ENCODE measurements at places on chromosomes 6 and 20. TPM values are rescaled to one million over a fixed set of nuclear protein-coding genes. Genes with fewer than 3 reads are reported as not detected.

DNA sequence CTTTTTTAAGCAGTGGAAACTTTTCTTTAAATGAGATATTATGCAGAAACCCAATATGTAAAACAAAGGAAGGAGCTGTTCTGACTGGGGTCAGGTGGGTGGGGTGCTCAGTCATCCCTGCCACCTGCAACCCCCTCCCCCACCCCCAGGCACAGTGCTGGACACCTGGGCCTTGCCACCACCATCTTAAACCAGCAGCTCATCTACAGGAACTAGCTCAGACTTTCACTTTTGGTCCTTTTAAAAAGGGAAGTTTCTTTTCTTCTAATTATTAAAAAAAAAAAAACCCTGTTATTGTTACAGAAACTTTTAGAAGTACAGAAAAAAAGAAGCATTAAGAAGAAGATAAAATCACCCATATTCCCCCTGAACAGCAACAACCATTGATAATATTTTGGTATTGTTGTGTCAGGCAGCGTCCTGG lies 37.1 kb downstream of the PPP1R16B start:
- peak; percentile 78 for DNase-seq

Gene MTFR2
- 1.1 TPM for total RNA-seq

Gene POM121L2
- not detected for total RNA-seq

GRCh38 chr6:84269947-84270733 lies 42.7 kb upstream of the CEP162 start:
- no peak for DNase-seq

DNA sequence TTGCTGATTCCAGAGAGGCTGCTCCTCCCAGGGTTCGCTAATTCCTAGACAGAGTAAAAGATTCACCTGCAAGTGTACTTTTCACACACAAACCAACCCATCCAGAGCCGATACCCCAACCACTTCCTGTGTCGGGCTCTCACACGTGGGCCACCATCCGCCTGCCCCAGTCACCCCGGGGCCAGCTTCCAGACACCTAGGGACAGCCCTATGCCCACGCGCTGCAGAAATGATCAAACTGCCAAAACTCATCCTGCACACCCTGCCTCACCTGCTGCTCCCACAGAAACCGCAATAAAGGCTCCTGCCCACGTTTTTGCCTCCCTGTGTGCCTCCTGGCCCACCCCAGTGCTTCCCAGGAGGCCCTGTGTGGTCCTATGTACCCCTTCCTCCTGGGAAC lies 59.5 kb downstream of the PSMG4 start:
- DNase-seq = peak; percentile 47

DNA sequence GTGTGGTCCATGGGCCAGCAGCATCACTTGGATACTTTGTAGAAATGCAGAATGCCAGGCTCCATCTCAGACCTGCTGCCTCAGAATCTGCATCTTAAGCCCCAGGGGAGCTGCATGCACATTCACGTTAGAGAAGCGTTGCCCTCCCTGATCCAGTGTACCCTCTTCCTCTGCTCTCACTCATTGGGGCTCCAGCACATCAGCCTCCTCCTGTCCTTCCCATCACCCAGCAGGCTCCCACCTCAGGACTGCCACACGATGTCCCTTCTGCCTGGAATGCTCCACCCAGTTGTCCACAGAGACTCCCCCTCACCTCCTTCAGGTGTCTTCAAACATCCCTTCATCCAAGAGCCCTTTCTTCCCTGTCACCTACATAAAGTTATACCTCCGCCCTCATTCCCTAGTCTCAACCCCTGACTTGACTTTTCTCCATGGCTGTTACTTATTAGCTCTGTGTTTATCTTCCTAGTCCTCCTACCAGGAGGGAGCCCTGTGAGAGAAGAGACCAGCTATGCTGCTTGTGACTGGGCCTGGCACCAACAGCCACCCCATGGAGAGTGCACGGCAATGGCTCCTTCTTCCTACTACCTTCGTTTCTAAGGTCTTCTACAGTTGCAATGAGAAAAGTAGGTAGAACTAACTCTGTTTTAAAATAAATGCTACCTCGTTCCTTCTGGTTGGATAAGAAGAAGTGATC lies 3.3 kb upstream of the ACSS1 start:
- DNase-seq = no peak

GRCh38 chr20:10922506-10922905 lies 248.7 kb upstream of the JAG1 start:
- DNase-seq = no peak

- no peak for DNase-seq
Measured at GRCh38 chr6:31568537-31568961, 3.5 kb upstream of the LTA start.

Gene EBF4
- total RNA-seq = 4.2 TPM

GRCh38 chr20:56513161-56514150 lies 11.1 kb upstream of the FAM209A start:
- DNase-seq = no peak

DNA sequence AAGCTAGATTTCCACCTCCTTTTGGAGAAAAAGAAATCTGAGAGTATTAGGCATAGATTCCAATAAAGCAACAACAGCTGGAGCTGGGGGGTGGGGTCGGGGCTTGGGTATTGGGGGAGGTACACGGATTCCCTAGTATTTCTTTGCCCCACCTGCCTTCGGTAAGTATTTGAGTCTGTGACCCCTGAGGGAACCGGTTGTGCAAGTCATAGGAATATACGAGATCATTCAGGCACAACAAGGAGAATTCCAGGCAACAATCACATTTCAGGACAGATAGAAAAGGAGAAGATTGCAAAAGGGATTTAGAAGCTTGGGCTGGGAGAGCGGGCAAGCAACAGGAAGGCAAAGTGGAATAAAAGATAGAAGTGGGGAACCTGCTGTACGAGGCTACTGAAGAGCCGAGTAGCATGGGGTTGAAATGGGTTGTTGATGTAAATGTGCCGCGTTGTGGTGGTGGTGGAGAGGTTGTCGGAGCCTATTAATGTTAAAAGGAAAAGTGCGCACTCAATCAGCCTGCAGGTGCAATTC lies 148.9 kb downstream of the BCAS1 start:
- DNase-seq = no peak

Gene GPR6
- not detected for total RNA-seq

DNA sequence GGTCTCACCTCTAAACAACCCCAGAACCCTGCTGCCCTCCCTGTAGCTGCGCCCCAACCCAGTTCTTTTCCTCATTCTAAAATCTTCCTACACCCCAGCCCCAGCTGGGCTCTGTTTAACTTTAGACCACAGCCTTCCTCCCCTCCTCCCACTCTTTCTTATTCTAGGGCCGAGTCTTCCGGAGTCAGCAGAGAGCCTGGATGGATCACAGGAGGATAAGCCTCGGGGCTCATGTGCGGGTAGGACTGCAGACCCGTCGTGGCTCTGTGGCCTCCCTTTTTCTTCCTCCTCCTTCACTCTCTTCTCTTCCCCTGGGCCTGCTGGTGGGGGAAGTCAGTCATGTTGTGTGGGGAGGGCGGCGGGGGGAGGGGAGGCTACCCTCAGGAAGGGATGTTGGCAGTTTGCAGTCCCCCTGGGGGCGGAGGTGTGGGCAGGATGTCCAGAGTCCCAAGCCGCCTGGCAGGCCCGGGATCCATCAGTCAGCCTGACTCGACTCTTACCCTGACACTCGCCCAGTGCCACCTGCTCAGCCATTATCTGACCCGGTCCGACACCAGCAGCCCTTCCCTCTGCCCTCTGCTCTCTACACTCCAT lies 8.1 kb downstream of the CAPN11 start:
- DNase-seq = no peak

Gene HLA-DOB
- 2.9 TPM for total RNA-seq

Gene HMGCLL1
- not detected for total RNA-seq

Gene PGBD1
- 1.3 TPM for total RNA-seq

Gene TULP1
- total RNA-seq = not detected
